ENCODE measurements at places on chromosomes 5 and 9. TPM values are rescaled to one million over a fixed set of nuclear protein-coding genes. Genes with fewer than 3 reads are reported as not detected.

The TTC23L gene
- 0.25 TPM for total RNA-seq

The URM1 gene
- 77.9 TPM for total RNA-seq

The HOMER1 gene
- 2.0 TPM for total RNA-seq

The SLC45A2 gene
- total RNA-seq = 0.33 TPM

The SPINK13 gene
- total RNA-seq = not detected

The AK8 gene
- total RNA-seq = not detected

The SPINK7 gene
- not detected for total RNA-seq

The SIT1 gene
- total RNA-seq = 122 TPM

The FAM169A gene
- 7.8 TPM for total RNA-seq

The INSL4 gene
- total RNA-seq = not detected

The C9orf153 gene
- 0.39 TPM for total RNA-seq

The CKS2 gene
- 384 TPM for total RNA-seq

The MATR3 gene
- total RNA-seq = 182 TPM

The PCDHGA3 gene
- not detected for total RNA-seq

The FNBP1 gene
- total RNA-seq = 183 TPM

The FOXD4L6 gene
- total RNA-seq = not detected

The GCNT4 gene
- 3.3 TPM for total RNA-seq

The NDUFB6 gene
- total RNA-seq = 42.9 TPM

The RNF183 gene
- total RNA-seq = 0.29 TPM

The TTC16 gene
- 0.73 TPM for total RNA-seq

The PCDH12 gene
- 0.73 TPM for total RNA-seq

The ZNF300 gene
- total RNA-seq = 2.2 TPM

The SKP2 gene
- 50.3 TPM for total RNA-seq

The COX7C gene
- 547 TPM for total RNA-seq

The ADRB2 gene
- total RNA-seq = 0.29 TPM

The PPP3R2 gene
- total RNA-seq = not detected

The SOX30 gene
- total RNA-seq = 0.14 TPM

The PCDHGB4 gene
- total RNA-seq = not detected

The ACER2 gene
- 1.2 TPM for total RNA-seq

The NOL6 gene
- 40.2 TPM for total RNA-seq

The PCDHGB2 gene
- 0.20 TPM for total RNA-seq

The NR6A1 gene
- 0.84 TPM for total RNA-seq

The CCNO gene
- not detected for total RNA-seq

The ARL14EPL gene
- total RNA-seq = not detected

The PIP5KL1 gene
- total RNA-seq = 6.8 TPM

The SLC38A9 gene
- total RNA-seq = 19.5 TPM

The BTNL3 gene
- total RNA-seq = not detected

The KCNV2 gene
- not detected for total RNA-seq

The HEMGN gene
- total RNA-seq = 2.1 TPM

The LECT2 gene
- not detected for total RNA-seq

The ANAPC2 gene
- total RNA-seq = 48.1 TPM

The LCN15 gene
- total RNA-seq = not detected

The SLIT3 gene
- total RNA-seq = 1.9 TPM

The PCDHGA1 gene
- not detected for total RNA-seq

The HK3 gene
- 0.11 TPM for total RNA-seq

The BTNL8 gene
- not detected for total RNA-seq

The NEUROG1 gene
- total RNA-seq = not detected

The TMEM215 gene
- not detected for total RNA-seq

The ADAMTS6 gene
- total RNA-seq = 2.0 TPM

The PFDN1 gene
- 66.4 TPM for total RNA-seq

The TLE1 gene
- total RNA-seq = 0.20 TPM

The GABRA6 gene
- total RNA-seq = not detected

The FAM151B gene
- total RNA-seq = 0.14 TPM

The TAF1L gene
- total RNA-seq = not detected

The PDE8B gene
- total RNA-seq = not detected

The TNPO1 gene
- 87.4 TPM for total RNA-seq

The LHFPL2 gene
- 0.18 TPM for total RNA-seq

The PAPPA gene
- total RNA-seq = 0.30 TPM

Data from activated naive CD4-positive, alpha-beta T cell treated with anti-CD3 and anti-CD28 coated beads, Interleukin-2, amount 50 U/mL, for 72 hours (primary cell).